ENCODE measurements at places on chromosomes 1 and 21. TPM values are rescaled to one million over a fixed set of nuclear protein-coding genes. Genes with fewer than 3 reads are reported as not detected.

DNA sequence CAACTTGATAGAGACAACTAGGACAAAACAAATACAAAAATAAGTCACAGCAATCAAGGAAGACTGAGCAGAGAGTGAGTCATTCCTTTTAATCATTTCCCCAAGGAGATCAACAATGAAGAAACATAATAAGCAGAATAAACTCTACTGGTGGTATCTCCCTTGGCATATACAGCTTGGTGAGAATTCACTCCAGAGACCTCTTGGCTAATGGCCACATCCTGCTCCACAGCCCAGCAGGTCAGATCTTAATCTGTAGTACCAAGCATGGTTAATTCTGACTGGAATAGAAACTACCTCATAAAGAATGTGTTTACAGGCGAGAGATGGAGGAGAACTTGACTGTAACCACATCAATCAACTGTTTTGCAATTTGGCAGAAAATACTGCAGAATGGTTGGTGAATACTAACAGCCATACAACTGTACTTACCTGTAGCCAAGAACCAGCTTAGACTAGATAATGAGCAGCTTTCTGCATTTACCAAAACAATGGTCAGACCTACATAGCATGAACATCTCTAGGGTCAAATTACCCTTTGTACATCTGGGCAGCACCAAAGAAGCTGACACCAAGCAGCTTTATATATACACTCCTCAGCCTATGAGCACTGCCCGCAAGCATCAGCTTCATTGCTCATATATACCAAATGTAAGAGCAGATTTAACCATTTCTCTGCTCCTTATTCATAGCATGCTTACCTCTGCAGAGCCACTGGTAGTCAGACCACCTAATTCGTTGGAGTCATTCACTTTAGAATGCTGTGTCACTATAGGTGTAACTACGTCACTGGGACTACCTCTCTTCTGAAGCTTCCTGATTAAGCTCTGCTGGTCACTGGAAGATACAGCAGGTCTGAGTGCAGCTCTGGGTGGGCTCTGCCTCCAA lies 51.0 kb downstream of the KIAA0319L start:
- no peak for DNase-seq

Gene CHRM3
- total RNA-seq = 5.0 TPM

DNA sequence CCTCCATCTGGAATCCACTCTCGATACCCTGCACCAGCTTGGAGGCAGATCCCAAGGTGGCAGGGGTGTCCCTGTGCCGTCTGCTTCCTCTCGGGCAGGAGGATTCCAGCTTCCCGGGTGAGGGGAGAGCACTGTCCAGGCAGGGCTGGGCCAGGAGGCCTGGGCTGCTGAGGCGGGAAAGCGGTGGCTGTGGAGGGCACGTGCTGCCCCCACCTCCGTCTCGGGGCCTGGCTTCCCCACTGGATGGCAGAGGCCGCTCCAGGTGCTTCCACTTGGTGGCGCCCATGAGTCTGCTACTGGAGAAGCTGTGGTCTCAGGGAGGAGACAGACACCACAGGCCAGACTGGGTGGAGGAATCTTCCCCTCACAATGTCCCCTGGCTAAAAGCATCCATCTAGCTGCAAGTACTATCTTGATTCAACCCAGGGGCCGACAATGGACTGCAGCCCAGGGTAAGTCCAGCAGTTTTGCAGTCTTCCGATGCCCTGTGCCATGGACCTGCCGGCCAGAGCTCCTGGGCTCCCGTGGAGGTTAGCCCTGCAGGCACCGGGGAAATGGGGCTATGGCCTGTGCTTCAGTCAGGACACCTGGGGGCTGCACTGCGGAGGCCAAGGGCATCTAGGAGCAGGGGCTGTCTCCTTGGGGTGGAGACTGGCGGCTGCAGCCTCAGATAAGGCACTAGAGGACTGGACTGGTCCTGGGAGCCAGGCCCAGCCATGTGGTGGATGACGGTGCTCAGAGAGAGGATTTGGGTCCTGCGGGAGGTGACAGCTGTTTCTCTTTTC lies 41.3 kb upstream of the EIF4G3 start:
- peak; percentile 96 for DNase-seq

- DNase-seq = no peak
Measured at GRCh38 chr1:25006770-25007169, 76.7 kb upstream of the RUNX3 start.

Gene MIXL1
- total RNA-seq = 1.5 TPM

DNA sequence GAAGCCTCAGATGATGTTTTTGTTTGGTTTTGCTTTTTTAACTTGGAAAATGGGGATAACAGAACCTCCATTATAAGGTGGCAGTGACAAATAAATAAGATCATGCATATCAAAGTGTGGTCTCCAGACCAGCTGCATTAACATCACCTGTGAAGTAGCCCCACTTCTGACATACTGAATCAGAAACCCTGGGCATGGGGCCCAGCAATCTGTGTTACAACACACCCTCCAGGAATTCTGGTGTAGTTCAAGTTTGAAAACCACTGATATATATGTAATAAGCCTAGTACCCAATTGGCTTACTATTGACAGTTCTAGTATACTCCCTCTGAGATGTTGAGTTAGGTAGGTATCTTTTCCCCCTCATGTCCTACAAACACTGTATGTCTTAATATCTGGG lies 24.1 kb upstream of the RNF19B start:
- DNase-seq = no peak

GRCh38 chr1:82108843-82109242 lies 308.1 kb downstream of the ADGRL2 start:
- DNase-seq = no peak

GRCh38 chr1:210446479-210446878 lies 117.8 kb downstream of the HHAT start:
- DNase-seq = no peak

- no peak for DNase-seq
Measured at GRCh38 chr1:170063109-170063826, 11.2 kb downstream of the KIFAP3 start.

Measured in H1 (cell line).